ENCODE measurements at places on chromosomes 16 and 17.

- no peak for DNase-seq
These were observed 36.5 kb upstream of the SLC38A10 start for GRCh38 chr17:81331527-81332043.

DNA sequence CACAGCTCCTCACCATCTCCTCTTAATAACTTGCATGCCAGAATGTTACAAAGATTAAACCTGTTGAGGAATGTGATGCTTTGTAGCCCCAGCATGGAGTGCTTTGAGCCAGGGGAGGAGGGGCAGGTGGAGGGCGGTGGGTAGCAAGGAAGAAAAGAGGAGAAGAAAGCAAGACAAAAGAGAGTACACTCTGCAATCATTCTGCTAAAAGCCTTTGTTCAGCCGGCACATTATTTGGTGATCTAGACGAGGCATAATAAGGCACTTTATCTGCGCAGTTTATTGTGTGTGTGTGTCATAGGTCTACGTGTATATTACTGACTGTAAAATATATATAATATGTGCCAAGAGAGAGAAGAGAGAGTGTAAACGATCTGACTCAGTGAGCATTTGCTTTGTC lies 139.1 kb downstream of the SOX9 start:
- DNase-seq: no peak

DNA sequence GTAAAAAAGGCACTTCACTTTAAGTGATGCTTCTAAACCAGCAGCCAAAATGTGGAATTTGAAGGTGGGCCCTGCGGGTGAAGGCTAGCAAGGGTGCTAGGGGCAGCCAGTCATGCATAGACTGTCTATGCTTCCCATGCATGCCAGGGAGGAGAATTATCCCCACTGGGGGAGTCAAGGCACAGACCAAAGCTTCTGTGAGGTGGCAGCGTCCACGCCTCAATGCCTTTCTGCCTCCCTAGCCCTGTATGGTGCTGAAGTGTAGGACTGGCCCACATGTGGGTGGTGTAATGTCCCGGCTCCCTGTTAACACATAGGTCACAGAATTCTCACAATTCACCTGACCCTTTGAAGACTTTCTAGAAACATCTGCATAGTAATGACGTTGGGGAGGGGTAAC lies 1.9 kb downstream of the HS3ST2 start:
- DNase-seq: no peak

DNA sequence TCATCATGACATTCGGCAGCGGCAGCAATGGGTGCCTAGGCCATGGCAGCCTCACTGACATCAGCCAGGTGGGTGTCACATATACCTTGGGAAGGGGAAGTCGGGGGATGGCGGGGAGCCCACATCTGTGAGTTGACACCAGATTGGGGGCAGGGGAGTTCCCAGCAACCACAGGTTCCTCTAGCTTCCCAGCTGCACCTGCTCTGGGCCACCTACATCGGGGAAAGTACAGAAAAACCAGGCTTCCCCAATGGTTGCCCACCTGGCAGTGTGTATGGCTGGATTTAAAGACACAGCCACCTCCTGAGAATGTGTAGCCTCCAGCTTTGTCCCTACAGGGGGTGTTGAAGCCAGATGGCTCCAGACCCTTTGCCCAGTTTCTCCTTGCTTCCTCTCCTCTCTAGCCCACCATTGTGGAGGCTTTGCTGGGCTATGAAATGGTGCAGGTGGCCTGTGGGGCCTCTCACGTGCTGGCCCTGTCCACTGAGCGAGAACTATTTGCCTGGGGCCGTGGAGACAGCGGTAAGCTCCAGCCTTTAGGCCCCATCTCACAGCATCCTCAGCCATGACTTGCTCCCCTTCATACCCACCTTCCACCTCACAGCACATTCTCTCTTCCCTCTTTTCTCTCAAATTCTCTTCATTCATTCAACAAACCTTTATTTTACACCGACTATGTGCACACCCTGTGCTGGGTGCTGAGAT lies 5.0 kb upstream of the TRAF4 start:
- DNase-seq: no peak

GRCh38 chr17:41690497-41690896 lies 1.8 kb downstream of the EIF1 start:
- DNase-seq: no peak

GRCh38 chr17:44968225-44969143 lies at the start of gene C1QL1:
TSS of gene C1QL1 (minus strand) at chr17:44968303. CDS start at chr17:44968048, 255 bp downstream.
- no peak for DNase-seq

DNA sequence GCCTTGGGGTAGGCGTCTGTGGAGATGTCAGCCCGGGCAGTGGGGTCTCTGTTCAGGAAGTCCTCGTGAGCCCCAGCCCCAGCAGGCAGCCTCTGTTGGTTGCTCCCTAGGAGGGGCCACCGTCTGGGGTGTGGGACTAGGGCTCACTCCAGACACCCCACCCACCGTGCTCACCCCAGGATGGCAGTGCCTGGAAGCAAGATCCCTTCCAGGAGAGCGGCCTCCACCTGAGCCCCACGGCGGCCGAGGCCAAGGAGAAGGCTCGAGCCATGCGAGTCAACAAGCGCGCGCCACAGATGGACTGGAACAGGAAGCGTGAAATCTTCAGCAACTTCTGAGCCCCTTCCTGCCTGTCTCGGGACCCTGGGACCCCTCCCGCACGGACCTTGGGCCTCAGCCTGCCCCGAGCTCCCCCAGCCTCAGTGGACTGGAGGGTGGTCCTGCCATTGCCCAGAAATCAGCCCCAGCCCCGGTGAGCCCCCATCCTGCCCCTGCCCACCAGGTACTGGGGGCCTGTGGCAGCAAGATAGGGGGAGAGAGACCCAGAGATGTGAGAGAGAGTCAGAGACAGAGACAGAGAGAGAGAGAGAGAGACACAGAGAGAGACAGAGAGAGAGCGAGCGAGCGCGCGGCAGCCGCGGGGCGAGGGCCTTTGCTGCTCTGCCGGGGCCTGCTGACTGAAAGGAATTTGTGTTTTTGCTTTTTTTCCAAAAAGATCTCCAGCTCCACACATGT lies 9.8 kb downstream of the NTHL1 start:
- no peak for DNase-seq

- DNase-seq: no peak
These were observed at the start of gene CAMTA2 for GRCh38 chr17:4986951-4987766. TSS of gene CAMTA2 (minus strand) at chr17:4987675. CDS start at chr17:4986222, 1,453 bp downstream.

DNA sequence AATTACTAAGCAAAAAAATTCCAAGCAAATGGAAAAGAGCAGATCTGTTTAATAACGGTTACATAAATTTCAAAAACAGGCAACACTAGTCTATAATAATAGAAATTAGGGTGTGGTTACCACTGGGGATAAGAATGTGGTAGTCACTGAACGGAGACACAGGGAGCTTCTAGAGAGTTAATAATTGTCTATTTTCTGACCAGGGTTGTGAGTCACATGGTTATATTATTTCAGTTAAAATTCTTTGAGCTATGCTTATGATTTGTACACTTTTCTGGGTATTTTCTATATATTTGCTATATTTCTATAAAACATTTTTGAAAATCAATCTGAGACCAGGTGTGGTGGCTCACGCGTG lies 433.9 kb upstream of the MAF start:
- no peak for DNase-seq

DNA sequence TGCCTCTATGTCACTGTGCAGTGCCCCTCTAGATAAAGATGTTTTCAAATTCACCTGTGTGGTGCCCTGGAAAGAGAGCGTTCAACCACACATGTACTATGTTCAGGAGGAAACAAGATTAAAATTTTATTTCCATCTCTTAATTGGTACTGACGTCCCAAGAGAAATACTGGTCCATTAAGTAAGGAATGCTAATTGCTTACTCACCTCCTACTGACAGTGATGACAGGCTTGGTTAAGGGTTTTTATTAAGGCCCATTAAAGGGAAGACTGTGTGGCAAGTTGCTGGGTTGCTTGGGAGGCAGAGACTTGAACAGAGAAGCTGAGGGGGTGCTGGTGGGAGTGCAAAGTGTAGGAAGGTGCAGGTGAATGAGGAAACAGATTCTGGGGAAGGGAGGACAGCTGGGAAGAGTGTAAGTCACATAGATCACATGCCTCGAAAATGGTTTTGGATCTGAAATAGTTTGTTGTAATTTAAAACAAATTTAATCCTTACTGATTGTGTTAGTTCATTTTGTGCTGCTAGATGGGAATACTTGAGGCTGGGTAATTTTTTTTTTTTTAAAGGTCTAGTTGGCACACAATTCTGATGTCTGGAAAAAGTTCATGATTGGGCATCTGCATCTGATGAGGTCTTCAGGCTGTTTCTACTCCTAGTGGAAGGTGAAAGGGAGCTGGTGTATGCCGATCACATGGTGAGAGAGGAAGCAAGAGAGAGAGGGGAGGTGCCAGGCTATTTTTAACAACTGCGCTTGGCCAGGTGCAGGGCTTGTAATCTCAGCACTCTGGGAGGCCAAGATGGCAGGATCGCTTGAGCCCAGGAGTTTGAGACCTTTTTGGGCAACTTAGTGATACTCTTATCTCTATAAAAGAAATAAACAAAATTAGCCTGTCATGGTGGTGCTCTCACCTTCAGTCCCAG lies 140.5 kb downstream of the CACNG3 start:
- DNase-seq: no peak

DNA sequence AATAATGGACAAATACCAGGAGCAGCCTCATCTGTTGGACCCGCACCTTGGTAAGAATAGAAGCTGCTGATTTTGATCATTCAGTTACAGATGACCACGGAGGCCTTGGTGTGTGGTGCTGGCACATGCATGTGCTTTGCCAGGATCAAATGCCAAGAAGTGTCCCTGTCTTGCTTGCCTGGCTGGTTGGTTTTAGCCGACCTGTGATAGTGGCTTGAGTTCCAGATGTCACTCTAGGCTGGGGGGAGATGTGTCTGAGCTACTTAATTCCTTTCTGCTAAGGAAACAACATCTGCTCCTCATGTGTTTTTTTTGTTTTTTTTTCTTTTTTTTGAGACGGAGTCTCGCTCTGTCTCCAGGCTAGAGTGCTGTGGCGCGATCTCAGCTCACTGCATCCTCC lies 4.3 kb downstream of the TBCD start:
- DNase-seq: no peak

- no peak for DNase-seq
These were observed 176.5 kb downstream of the SALL1 start for GRCh38 chr16:50974438-50975036.

DNA sequence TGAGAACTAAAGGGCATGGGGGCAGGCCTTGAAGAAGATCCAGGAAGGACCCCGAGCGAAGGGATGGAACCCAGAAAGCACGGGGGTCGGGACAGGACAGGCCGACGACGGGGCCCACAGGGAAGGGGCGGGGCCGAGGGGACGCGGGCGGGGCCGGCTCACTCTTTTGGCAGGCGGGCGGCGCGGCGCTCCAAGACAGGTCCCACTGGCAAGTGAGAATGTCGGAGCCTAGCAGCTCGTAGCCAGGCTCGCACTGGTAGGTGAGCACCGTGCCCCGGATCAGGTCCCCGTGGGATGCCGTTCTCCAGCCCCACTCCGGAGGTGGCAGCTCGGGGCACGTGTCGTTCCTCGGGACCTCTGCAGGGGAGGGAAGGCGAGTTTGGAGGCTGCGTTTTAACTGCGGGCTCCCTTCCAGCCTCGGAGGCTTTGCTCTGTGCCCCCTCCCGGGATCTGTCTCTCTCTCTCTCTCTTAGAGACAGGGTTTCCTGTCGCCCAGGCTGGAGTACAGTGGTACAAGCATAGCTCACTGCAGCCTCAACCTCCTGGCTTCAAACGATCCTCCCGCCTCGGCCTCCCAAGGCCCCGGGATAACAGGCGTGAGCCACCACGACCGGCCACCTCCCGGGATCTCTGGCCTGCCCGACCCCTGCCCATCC lies 13.7 kb upstream of the CDIPT start:
- no peak for DNase-seq

GRCh38 chr17:34125921-34126320 lies 129.2 kb upstream of the CCL2 start:
- no peak for DNase-seq

GRCh38 chr16:28597692-28598261 lies 927 bp upstream of the SULT1A2 start:
- no peak for DNase-seq

DNA sequence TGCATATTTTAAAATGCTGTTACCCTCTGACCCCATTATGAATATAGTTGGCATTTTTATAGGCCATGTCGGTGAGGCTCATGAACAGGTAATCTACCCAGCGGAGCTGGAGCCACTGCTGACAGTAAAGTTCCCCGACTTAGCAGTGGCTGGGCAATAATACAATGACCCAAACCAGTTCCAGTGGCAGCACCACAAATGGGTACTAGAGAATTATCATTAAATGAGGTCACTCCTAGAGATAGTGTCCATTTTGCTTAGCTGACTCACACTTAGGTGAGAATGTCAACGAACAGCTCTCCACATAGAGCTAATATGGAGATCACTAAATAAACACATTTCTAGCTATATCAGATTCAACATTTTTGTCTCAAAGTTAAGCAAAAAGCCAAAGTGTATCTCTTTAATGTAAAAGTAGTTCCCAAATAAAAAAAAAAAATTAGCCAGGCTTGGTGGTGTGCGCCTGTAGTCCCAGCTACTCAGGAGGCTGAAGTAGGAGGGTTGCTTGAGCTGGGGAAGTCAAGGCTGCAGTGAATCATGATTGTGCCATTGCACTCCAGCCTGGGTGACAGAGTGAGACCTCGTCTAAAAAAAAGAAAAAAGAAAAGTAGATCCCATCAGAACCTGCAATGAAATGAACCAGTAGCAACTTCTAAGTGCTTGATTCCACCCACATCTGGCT lies 7.4 kb downstream of the MYO1D start:
- DNase-seq: no peak

GRCh38 chr17:76805319-76805718 lies 62.9 kb upstream of the MGAT5B start:
- no peak for DNase-seq

DNA sequence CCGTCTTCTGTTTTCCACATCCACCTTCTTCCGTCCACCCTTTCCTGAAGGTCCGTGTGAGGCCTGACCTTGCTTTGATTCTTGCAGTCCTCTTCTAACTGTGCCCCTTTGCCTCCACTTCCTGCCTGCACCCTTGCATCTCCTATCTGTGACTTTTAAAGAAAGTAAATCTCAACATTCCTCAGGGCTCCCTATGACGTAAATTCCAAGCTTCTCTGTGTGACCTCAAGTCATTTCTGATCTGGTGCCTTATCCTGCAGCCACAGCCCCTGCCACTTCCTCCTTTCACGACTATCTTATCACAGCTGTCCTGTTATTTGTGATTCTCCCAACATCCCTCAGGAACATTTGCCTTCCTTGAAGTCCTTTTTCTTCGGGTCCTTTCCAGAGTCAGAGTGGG lies 520.5 kb downstream of the CDH13 start:
- no peak for DNase-seq

- no peak for DNase-seq
These were observed 13.6 kb upstream of the GGA2 start for GRCh38 chr16:23523876-23524385.

- no peak for DNase-seq
These were observed 17.1 kb downstream of the CUEDC1 start for GRCh38 chr17:57938061-57938502.

GRCh38 chr16:20255002-20255401 lies 72.3 kb downstream of the GP2 start:
- no peak for DNase-seq

- no peak for DNase-seq
These were observed 72.9 kb upstream of the SMIM36 start for GRCh38 chr17:55584055-55584685.

DNA sequence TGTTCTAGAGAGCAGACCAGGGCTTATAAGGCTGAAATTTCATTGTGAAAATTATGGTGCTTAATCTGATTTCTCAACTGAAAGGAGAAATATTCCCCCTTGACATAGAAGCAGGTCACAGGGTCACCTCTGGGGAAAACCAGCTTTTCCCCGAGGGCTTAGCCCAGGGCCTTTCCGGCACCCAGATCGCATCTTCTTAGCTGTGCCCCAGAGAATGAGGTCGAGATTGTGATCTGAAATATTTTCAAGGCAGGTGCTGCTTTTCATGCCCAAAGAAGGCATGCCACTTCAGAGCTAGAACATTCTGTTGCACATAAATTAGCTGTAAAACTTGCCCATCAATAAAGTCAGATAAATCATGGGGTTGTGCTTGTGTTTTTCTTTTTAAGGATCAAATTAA lies 25.4 kb upstream of the ARHGAP17 start:
- DNase-seq: no peak
